SK-N-DZ (cell line): ENCODE measurements at places on chromosomes 11 and 22.

- no peak for DNase-seq
Measured at GRCh38 chr22:32758866-32759385, 42.6 kb upstream of the TIMP3 start.

DNA sequence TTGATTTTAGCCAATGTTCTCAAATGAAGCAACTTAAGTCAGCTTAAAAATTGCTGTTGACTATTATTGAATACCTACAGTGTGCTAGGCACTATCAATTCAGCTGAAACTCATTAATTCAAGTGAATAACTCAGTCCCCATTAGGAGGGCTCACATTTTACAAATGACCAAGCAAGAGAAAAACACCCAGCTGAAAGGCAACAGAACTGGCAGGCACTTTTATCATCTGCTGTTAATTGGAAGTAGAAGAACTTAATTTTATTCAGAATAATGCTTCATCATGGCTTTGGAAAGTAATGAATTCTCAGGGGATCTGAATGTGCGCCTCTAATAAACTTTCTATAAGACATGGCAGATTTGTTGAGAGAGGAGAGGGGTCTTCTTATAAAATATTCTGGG lies 1066.9 kb downstream of the DLG2 start:
- DNase-seq, result no peak

DNA sequence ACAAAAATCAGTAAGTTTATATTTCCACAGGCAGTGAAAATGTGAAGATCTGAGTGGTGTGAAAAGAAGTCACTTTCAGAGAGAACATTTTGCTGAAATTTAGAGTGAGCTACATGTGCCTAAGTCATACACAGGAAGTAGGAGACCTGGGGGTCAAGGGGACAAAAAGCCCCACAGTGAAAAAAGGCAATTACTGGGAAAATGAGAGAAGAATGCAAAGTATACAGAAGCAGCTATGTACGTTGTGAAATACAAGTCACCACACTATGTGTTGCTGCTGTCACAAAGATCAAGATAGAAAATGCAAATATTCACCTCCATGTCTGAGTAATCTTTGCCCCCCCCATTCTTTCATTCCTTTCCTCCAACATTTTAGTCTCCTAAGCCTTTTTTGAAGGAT lies 21.6 kb upstream of the SESN3 start:
- DNase-seq, result no peak

- no peak for DNase-seq
Measured at GRCh38 chr11:20367313-20367948, 3.9 kb downstream of the HTATIP2 start.

- DNase-seq, result peak; percentile 49
Measured at GRCh38 chr11:127385071-127385470, 384.5 kb upstream of the KIRREL3 start.

DNA sequence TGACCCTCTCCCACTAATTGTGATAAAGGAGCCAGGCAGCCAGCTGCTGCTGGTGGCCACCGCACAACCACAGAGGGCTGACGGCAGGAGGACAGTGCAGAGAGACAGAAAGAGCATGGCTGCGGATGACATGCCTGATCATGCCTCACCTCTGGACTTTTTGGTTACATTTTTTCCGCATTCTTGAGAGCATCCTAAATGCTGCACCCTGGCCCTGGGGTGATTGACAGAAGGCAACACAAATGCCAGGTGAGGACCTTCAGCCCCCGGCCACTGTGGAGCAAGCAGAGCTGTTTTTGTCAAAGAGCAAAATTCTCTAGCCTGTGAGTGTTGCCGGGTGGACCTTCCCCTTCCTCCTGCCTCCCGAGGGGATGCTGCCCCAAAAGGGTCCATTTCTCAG lies 78.5 kb downstream of the RPS6KA4 start:
- no peak for DNase-seq

DNA sequence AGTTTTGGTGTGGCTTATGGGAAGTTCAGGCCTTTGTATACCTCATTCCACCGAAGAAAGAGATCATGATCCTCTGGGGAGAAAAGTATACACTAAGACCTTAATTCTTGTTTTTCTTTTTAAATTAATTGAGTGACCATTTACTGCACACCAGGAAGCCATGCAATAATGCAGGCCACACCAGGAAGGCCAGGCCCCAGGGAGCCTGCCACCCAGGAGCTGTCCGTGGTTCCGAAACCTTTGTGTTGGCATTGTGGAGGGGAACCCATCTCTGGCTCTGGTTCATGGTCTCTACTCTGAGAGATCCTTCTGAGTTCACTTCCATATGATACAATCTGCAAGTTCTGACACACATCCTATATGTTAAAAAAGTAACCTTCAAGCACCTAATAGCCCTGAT lies 291.8 kb downstream of the MIAT start:
- DNase-seq, result no peak

GRCh38 chr11:2789791-2790567 lies 90.2 kb upstream of the KCNQ1OT1 start:
- no peak for DNase-seq

GRCh38 chr11:90134478-90135003 lies at the start of gene NAALAD2:
Gene NAALAD2, plus strand, starts transcription at chr11:90134663. Its CDS starts 96 bp downstream, at chr11:90134759.
- DNase-seq, result peak; percentile 97

GRCh38 chr22:35538801-35539321 lies 1.8 kb upstream of the RASD2 start:
- DNase-seq, result no peak

DNA sequence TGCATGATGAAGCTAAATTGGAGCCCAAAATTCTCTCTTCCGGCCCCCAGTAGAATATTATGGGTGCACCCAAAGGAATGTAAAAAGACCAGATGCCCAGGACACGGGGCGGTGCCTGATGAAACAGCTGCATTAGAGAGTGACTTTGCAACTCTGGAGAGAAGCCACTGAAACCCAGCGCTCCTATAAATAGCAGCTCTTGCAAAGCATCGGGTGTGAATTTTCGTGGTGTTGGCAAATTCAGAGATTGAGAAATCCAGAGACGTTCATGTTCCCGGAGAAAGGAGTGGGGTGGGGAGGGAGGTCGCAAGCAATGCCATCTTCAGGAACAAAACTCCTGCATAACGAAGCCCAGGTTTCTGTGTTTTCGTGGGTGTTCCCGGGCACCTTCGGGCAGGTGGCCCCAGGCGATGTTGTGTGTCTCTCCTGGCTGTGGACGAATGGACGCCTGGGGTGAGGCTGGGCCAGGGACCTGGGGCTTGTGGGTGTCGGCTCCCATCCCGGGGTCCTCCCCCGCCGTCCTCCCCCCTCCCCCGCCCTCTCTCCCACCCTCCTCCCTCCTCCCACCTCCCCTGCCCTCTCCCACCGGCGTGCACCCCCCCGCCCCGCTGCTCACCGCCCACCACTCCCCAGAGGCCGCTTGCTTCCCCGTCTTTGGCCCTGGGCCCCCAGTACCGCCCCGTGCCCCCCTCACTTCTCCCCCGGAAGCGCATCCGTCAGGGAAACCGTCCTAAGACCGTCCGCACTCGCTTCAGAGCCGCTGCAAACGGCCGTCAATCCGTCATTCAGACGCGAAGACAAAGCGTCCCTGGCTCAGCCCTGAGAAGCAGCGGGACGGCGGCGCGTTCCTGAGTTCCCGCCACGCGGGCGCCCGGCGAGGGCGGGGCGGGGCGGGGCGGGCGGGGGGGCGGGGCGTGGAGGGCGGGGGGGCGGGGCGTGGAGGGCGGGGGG lies 26.7 kb upstream of the TOLLIP start:
- no peak for DNase-seq

GRCh38 chr11:129726179-129726578 lies 89.5 kb upstream of the TMEM45B start:
- no peak for DNase-seq

DNA sequence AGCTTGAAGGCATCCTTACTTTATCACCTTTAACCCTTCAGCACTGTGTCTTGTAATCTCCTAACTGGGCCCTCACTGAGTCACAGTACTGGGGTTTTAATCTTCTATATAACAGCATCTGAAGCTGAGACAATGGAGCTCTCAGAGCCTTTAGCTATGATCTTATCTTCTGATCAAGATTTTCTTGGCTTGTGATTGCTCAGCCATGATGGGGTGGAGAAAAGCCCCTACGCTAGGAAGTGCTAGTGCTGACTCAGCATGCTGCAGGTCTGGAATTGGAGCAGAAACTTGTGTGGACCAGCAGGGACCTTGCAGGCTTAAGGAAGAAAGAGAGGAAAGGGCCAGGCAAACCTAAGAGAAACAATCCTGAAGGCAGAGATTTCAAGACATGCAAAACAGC lies 71.7 kb upstream of the EED start:
- no peak for DNase-seq

GRCh38 chr11:121936370-121936769 lies 179.6 kb downstream of the BLID start:
- no peak for DNase-seq

- DNase-seq, result no peak
Measured at GRCh38 chr22:46233231-46233630, 16.9 kb downstream of the CDPF1 start.

- no peak for DNase-seq
Measured at GRCh38 chr11:113043698-113044097, 82.5 kb downstream of the NCAM1 start.

DNA sequence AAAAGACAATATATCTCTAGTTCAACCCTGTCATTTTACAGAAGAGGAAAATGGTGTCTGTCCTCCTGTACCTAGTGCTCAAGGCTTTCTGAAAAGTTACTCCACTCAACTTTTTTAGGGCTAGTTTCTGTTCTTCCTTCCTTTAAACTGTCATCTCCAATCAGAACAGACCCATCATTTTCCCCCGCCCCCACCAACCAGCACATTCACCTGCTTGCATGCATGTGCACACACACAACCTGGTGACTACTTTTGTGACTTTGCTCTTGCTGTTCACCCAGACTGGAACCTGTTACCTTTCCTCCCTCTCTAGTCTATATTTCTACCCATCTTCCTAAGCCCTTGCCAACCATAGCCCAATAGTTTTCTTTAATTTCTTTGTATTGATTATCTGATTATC lies 5.6 kb downstream of the FBXO7 start:
- DNase-seq, result no peak

- no peak for DNase-seq
Measured at GRCh38 chr11:2924821-2925675, 4.2 kb downstream of the PHLDA2 start.

- no peak for DNase-seq
Measured at GRCh38 chr11:75035911-75036565, 47.3 kb downstream of the NEU3 start.

GRCh38 chr11:83725269-83725560 lies 439.0 kb upstream of the CCDC90B start:
- no peak for DNase-seq

- no peak for DNase-seq
Measured at GRCh38 chr11:11420191-11420898, 67.3 kb upstream of the CSNK2A3 start.

GRCh38 chr11:5690216-5690615 lies 626 bp downstream of the TRIM22 start:
- DNase-seq, result no peak

DNA sequence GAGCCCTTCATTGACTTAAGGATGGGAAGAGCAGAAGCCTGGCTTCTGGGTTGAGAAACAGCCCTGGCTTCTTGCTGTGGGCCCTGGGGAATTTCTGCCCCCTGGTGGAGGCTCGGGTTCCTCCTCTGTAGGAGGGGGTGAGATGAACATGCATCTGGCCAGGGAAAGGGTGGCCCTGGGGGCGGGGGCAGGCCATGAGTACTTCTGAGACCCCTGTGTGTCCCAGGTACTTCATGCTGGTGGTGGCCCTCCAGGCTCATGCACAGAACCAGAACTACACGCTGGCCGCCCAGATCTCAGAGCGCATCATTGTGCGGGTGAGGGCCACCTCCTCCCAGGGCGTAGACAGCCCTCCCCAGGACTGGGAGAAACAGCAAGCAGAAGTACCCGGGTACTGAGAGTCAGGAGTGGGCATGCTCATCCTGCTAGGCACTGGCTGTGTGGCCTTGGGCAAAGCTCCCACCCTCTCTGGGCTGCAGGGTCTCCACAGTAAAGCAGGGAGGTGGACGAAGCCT lies 15.8 kb downstream of the TMEM258 start:
- DNase-seq, result peak; percentile 76

- DNase-seq, result peak; percentile 29
Measured at GRCh38 chr11:67545280-67545679, 22.0 kb upstream of the CABP2 start.

- DNase-seq, result no peak
Measured at GRCh38 chr22:26492220-26492619, 8.5 kb downstream of the SRRD start.

GRCh38 chr22:46112405-46112804 lies 37.9 kb upstream of the PPARA start:
- DNase-seq, result no peak

GRCh38 chr11:104704146-104704830 lies 194.0 kb downstream of the CASP12 start:
- DNase-seq, result no peak

GRCh38 chr11:110199184-110199981 lies 97.0 kb downstream of the RDX start:
- DNase-seq, result no peak

DNA sequence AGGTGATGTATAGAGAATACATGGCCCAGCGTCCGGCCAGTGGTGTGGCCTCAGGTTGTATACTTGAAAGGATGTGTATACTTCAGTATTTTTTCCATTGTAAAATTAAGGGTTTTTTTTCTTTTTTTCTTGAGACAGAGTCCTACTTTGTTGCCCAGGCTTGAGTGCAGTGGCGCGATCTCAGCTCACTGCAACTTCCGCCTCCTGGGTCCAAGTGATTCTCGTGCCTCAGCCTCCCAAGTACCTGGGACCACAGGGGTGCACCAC lies 15.8 kb downstream of the ZBTB16 start:
- no peak for DNase-seq

DNA sequence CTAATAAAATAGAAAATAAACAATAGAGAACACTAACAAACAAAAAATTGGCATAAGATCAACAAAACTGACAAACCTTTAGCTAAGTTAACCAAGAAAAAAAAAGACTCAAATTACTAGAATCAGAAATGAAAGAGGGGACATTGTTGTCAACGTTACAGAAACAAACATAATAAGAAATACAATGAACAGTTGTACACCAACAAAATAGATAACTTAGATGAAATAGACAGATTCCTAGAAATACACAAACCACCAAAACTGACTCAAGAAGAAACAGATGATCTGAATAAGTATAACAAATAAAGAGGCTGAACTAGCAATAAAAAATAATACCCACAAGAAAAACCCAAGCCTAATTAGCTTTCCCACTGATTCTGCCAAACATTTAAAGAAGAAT lies 34.7 kb upstream of the TMPRSS4 start:
- no peak for DNase-seq

GRCh38 chr11:32478277-32478731 lies 43.0 kb upstream of the WT1 start:
- DNase-seq, result no peak

- no peak for DNase-seq
Measured at GRCh38 chr11:24196733-24197132, 300.1 kb upstream of the LUZP2 start.
